ENCODE measurements at places on chromosomes 2 and 18.

DNA sequence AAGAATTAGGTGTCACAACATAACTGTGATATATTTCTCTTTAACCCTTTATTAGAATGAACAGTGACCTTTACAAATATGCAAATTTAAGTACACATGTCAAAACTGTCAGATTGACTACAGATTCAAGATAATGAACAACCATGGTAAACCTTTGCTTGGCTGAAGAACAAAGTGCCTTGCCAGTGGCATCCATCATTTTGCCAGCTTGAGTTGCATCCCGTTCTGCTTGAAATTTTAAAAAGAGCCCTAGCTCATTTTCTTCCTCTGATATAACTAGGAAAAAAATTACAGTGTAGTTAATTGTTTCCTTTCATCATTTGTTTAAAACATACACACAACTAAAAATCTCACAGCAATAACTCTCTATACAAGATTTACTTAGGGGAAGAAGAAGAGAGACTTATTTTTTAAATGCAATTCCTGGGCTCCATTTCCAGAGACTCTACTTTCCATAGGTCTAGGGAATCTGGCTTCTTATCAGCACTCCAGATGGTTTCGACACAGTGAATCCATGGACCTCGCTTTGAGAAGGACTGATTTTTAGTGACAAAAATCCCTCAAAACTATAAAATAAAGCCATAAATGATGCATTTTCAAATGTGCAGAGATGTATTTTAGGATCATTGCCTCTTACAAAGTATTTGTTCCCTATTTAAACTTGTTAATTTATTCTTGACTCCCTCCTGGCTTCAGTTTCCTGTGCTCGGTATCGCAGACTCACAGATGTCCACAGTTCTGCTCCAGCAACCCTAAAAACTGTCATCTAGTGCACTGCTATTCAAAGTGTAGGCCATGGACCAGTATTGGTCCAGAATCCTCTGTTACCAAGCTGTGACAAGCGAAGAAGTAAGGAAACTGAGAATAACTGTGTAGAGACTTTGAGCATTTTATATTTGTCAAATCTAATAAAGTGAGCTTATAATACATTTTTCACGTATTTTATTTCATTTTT lies 50.1 kb downstream of the ICA1L start:
- DNase-seq = no peak

DNA sequence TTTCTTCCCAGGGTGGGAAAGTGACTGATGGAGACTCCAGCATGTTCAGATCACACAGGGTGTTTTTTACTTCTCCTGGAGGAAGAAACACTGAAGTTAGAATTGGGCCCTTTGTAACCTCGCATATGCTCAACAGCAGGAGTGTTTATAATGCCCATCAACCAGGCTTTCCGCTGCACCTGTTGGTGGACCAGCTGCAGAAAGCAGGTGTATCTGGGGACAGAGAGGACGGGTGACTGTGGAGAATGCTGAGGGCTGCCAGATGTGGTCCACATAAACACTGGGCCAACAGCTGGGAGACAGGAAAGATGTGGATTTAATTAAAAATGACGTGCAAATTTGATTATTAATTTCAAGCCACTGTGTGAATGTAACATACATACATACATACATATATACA lies 335.5 kb upstream of the SPRED2 start:
- no peak for DNase-seq

- no peak for DNase-seq
Measured at GRCh38 chr2:166091439-166091838, 36.4 kb downstream of the SCN1A start.

- peak; percentile 70 for DNase-seq
Measured at GRCh38 chr2:237446338-237446665, 32.3 kb upstream of the COL6A3 start.

DNA sequence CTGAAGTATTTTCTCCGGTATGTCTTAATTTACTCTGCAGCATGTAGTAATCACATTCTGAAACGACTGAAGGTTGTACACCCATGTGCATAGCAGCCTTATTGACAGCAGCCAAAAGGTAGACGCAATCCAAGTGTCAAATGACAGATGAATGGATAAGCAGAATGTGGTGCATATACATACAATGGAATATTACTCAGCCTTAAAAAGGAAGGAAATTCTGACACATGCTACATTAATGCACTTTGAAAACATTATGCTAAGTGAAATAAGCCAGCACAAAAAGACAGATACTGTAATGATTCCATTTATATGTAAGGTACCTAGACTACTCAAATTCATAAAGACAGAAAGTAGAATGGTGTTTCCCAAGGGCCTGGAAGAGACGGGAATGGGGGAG lies 88.0 kb upstream of the EFEMP1 start:
- DNase-seq = no peak

GRCh38 chr2:128514555-128514955 lies 195.9 kb upstream of the HS6ST1 start:
- DNase-seq = no peak

DNA sequence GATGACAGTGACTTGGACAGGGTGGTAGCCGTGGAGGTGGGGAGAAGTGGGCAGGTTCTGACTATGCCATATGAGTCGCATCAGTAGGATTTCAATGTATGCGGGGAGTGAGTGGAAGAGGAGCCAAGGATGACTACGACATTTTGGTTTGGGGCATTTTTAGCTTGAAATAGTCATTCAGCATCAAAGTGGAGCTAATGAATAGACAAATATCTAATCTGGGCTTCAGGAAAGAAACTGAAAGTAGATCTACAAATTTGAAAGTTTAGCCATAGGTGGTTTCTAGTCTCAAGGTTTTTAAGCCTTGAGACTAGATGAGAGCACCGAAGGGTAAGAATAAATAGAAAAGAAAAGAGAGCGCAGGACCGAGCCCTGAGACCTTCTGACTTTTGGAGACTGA lies 58.3 kb downstream of the FEZ2 start:
- DNase-seq = peak; percentile 54

DNA sequence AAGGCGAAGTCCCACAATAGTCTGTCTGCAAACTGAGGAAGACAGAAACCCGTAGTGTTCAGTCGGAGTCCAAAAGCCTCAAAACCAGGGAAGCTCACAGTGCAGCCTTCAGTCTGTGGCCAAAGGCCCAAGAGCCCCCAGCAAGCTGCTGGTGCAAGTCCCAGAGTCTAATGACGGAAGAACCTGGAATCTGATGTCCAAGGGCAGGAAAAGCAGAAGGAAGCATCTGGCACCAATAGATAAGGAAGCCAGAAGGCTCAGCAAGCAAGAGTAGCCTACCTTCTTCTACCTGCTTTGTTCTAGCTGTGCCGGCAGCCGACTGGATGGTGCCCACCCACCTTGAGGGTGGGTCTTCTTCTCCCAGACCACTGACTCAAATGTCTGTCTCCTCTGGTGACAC lies 21.8 kb downstream of the CFAP210 start:
- DNase-seq = no peak

DNA sequence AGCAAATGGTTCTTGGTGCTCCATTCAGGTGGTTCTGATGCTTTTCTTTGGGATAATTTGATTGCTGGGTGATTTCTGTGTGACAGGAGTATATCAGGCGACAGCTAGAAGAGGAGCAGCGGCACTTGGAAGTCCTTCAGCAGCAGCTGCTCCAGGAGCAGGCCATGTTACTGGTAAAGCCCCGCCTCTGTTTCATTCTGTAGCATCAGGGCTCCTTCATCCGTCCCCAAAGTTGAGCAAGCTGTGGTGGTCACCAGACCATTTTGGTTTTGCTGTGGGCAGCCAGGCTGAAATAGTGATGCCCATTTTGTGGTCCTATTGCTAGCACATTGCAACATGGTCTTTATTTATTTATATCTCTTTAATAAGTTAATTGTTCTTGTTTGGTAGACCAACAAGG lies 132.8 kb upstream of the IL1R2 start:
- peak; percentile 17 for DNase-seq

- DNase-seq = no peak
Measured at GRCh38 chr2:231512222-231512621, 18.0 kb downstream of the NMUR1 start.

- no peak for DNase-seq
Measured at GRCh38 chr2:15273452-15273851, 287.7 kb downstream of the NBAS start.

DNA sequence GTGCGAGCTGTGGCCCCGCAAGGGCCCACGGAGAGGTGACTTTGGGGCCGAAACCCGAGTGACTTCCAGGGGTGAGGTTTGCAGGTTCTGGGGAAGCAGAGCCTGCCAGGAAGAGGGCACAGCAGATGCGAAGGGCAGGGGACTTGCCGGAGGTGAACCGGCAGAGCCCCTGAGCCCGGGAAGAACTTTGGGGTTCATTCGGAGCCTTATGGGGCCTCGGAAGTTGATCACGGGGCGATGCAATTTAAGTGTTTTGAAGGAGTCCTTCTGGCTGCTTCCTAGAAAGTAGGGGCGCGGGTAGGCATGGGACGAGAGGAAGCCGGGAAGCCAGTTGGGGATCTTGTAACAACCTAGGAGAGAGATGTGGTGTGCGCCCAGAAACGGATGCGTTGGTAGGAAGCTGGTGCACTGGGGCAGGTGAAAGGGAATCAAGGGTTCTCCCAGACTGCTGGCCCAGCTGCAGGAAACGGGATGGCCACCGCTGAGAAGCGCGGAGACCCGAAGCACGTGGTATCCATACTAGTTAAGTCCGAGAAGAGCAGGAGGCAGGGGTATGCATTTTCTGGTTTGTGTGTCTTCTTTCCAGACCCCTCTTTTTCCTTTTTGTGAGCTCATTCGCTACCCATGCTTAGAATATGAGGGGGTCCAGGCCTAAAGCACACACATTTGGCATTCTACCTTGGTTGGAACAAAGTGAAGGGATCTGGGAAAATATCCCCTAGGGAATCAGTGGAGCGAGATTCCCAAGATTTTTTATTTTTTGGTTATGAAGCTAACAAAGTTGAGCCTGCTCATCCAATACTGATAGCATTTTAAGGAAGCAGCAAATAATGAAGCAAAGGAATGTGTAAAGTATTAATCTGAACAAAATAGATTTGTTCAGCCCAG lies 758 bp downstream of the SCLY start:
- peak; percentile 25 for DNase-seq

DNA sequence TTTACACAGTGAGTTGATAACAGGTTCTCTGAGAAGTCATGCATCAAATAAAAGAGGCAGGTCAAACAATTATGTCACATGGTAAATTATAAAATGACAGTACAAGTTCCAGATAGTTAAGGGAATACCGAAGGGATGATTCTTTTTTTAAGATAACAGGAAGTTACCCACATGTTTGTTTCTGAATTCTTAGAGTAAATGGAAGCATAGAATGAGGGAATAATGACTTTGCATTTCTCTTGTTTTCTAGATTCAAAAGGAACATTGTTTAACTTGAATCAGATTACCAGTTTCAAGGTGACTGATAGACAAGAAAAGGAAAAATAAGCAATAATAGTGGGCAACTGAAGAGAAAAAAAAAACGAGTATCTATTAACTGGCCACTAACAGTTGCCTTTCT lies 124.5 kb downstream of the MIB1 start:
- no peak for DNase-seq

DNA sequence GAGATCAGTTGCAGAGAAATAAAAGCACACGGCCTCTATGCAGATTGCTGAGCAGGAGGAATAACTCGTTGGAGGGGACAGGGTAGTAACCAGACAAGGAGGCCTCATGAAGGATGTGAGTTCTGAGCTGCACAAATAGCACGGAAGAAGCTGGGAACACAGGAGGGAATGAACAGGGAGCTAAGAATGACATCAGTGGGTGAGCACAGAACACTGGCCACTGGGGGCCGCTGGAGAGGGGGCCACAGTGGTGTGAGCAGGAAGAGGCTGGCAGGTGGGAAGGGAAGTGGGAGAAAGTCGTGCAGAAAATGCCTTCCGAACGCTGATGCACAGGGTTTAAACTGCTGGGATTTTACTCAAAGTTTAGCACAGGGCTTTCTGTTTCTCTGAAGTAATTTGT lies 61.0 kb downstream of the ZAP70 start:
- DNase-seq = no peak

- no peak for DNase-seq
Measured at GRCh38 chr2:144374163-144374661, 145.7 kb downstream of the ZEB2 start.

- no peak for DNase-seq
Measured at GRCh38 chr2:121189011-121189410, 96.0 kb downstream of the TFCP2L1 start.

DNA sequence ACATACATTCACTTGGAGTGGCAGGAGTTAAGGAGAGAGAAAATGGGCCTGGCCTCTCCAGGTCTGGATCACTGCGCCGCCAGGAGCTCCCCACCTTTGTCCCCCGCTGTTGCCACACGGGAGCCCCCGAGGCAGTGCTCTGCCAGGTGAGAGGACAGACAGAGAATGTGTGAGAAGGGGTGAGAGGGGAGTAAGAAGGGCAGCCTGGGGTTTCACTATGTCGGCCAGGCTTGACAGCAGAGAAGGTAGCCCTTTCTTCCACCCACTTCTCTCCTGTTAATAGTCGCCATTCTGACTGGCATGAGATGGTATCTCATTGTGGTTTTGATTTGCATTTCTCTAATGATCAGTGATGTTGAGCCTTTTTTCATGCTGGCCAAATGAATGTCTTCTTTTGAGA lies 26.2 kb upstream of the ARHGEF4 start:
- no peak for DNase-seq

GRCh38 chr2:133675-134593 lies 87.6 kb upstream of the FAM110C start:
- DNase-seq = no peak
